ENCODE measurements at places on chromosomes 3 and 15.

GRCh38 chr15:40265355-40265754, 17.5 kb downstream of the ANKRD63 start:
- DNase-seq, result no peak

- no peak for DNase-seq
These were observed 3.6 kb upstream of the IGDCC4 start for GRCh38 chr15:65426216-65426853.

DNA sequence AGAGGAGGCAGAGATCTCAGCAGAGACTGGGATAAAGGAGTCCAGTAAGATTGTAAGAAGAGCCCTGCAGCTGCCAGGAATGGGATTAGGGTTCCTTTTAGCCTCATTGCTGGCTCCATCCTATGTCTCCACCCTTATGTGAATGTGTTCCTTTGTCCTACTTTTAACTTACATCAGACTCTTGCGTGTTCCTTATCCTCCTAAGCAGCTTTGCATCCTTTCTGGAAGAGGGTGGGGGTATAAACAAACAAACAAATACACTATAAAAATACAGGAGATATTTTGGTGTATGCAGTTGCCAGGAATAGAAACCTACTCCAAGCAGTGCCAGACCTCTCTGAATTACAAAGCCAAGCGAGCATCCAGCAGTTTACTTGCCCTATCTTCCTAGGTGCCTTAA, 194.7 kb downstream of the ADAMTS9 start:
- no peak for DNase-seq

DNA sequence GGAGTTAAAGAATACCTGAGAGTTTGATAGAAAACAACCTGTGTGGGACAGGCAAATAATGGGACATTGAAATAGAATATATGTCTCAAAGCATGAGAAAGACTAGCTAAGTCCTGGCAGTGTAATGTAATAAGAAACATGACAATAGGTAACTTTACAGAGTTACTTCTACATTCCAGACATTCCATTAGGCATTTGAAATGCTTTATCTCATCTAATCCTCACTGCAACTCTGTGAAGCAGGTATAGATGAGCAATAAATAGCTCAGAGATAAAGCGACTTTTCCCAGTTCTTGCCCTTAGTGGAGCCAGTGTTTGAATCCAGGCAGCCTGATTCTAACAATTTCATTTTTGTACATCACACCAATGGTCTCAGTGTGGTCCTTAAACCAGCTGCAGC, 76.8 kb downstream of the CPNE4 start:
- no peak for DNase-seq

DNA sequence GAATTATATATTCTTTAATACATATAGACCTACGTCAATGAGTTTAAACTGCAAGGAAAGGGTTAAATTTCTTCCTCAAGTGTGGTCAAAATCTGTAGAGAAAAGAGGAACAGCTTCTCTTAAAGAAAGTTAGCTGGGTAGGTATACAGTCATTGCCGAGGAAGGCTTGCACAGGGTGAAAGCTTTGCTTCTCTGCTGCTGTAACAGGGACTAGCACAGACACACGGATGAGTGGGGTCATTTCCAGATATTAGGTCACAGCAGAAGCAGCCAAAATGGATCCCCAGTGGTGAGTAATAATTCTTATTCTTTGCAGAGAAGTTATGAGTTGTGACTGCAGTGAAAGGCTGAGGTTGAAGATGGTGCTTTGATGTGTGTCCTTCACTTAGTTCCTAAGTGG, at the start of gene CD86:
TSS of gene CD86 (plus strand) at position 148 of the 400 bp plus-strand sequence. CDS start at position 276, 128 bp downstream.
- peak; percentile 39 for DNase-seq

DNA sequence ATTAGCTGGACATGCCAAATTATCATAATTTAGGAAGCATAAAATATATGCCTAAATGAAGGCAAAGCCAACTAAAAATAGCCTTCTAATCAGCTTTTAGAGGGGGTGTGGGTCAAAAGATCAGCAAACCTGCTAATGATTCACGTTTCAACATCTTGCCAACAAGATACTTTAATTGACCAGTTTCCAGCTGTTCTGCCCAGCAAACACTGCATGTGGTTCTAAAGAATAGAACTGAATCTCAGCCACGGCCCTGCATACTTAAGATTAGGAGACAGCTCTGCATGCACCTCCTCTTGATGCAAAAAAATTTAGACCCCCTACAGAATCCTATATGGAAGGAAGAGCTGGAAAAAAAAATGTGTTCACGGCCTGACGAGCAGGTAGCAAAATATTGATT, 500.5 kb downstream of the TBL1XR1 start:
- no peak for DNase-seq

GRCh38 chr3:53671192-53671960, 174.8 kb downstream of the CHDH start:
- no peak for DNase-seq

DNA sequence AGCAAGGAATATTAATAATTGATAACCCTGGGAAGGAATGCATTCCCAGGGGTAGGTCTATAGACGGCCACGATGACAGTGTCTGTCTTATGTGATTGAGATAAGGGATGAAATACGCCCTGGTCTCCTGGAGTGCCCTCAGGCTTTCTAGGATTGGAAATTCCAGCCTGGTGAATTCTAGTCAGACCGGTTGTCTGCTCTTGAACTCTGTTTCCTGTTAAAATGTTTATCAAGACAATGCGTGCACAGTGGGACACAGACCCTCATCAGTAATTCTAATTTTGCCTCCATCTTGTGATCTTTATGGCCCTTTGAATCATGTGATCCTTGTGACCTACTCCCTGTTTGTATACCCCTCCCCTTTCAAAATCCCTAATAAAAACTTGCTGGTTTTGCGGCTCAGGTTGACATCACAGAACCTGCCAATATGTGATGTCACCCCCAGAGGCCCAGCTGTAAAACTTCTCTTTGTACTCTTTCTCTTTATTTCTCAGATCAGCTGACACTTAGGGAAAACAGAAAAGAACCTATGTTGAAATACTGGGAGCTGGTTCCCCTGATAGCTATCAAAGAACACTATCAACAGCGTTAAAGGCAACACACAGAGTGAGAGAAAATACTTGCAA, 183.3 kb downstream of the PDE8A start:
- DNase-seq, result no peak

GRCh38 chr15:81948222-81948621, 97.6 kb downstream of the MEX3B start:
- DNase-seq, result no peak

DNA sequence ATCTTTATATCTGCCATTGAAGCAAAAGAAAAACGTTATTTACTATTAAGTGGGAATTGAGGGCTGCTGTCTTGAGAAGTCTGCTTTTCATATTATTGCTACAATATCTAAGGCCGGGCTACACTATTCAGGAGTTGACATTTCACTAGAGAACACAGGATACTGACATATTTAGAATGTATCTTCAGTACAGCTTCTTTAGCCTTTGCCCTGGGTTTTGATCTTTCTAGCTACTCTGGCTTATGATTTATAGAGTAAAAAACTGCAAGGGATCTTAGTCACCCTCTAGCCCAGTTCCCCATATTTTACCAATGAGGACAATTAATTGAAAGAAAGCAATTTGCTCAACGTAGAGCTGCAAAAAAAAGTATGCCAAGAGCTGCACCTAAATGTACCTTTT, 307.4 kb upstream of the DPPA4 start:
- DNase-seq, result no peak

GRCh38 chr3:111666041-111666735, 71.0 kb upstream of the ZBED2 start:
- no peak for DNase-seq

DNA sequence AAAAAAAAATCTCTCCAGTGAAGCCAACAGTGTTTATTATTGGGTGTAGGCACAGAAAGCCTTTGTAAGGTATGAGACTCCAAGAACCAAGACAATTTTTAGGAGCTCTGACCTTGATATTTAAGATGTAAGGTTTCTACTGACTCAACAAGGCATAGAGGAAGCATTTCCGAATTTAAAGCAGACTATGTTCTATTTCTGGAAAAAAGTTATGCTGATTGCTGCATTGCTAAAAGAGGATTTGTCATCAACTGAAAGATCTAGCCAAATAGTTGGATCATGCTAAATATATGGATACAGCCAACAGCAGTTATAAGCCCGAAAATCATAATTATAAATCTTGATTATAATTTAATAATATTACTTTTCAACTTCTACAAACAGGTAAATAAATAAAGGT, 53.3 kb upstream of the MELTF start:
- no peak for DNase-seq

GRCh38 chr3:12479919-12480427, 4.3 kb upstream of the TSEN2 start:
- peak; percentile 82 for DNase-seq

DNA sequence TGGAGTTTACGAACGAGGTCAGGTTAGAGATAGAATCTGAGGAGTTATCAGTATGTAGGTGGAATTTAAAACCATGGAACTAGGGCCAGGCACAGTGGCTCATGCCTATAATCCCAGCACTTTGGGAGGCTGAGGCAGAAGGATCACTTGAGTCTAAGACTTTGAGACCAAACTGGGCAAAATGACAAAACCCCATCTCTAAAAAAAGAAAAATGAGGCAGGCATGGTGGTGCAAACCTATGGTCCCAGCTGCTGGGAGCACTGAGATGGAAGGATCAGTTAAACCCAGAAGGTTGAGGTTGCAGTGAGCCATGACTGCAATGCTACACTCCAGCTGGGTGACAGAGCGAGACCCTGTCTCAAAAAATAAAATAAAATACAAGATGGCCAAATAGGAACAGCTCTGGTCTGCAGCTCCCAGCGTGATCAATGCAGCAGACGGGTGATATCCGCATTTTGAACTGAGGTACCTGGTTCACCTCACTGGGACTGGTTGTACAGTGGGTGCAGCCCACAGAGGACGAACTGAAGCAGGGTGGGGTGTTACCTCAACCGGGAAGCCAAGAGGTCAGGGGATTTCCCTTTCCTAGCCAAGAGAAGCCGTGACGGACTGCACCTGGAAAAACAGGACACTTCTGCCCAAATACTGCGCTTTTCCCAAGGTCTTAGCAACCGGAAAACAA, 33.3 kb downstream of the ZMAT3 start:
- no peak for DNase-seq

- no peak for DNase-seq
These were observed 66.7 kb downstream of the TRAK1 start for GRCh38 chr3:42157540-42158538.

GRCh38 chr15:93070132-93070531, 18.9 kb downstream of the RGMA start:
- DNase-seq, result no peak

- DNase-seq, result no peak
These were observed 22.8 kb downstream of the PTH1R start for GRCh38 chr3:46900356-46900755.

DNA sequence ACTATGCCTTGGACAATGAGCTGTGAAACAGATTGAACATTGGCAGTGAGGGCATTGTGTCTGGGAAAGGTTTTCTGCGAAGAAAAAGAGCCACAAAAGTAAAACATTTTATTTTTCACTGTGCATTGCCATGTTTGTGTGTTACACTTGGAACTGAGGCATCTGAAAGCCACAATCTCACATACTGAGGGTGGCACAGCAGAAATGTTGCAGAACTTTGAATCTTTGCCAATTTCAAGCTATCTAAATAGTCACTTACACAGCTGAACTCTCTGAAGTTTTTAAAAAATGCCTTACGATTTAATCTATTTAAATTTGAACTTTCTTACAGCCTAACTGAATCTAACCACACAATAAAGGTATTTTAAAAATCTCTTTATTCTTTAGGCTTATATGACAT, 154.1 kb upstream of the GRM7 start:
- no peak for DNase-seq

DNA sequence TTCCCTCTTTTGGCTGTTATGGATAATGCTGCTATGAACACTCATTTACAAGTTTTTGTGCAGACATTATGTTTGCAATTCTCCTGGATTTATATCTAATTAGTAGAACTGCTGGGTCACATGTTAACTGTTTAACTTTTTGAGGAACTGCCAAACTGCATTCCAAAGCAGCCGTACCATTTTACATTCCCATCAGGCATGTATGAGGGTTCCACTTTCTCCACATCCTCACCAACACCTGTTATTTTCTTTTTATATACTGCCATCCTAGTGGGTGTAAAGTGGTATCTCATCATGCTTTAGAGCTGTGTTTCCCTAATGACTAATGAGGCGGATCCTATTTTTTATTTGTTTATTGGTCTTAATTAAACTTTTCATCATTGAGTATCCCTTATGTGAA, 9.2 kb downstream of the KPNA4 start:
- no peak for DNase-seq

DNA sequence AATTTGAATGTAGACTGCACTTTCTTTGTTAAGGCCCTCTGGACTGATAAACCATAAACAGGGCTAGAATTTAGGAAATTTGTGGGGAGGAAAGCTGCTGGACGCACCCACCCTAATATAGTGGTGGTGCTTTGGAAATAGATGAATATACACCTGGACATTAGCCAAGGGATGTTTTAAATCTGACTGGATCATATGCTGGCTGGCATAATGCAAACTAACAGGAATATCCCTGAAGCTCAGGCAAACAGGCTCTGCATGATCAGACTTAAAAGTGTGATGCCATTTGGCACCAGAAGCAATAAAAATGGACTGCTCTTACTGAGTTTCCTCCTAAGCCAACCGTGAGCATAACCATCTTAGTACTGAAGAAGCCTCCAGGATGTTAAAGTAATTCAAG, 465.8 kb upstream of the ROBO1 start:
- no peak for DNase-seq

- DNase-seq, result no peak
These were observed 180.5 kb downstream of the THSD4 start for GRCh38 chr15:71295603-71296314.

DNA sequence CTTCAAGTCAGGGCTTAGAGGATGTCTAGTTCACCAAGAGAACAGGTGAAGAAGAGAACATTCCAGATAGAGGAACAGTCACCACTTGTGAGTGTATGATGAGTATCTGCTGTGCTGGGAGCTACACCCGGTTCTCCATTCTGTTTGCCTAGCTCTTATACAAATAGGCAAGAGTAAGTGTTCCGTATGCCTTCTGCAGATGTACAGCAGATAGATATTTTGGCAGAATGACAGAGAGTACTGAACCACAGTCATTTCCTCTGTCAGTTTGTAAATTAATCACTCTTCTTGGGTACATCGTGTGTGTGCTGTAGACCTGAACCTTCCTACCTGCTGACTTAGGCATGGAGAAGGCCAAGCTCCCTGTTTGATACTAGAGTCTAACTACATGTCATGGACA, 108.3 kb upstream of the CTDSPL start:
- no peak for DNase-seq

Data from germinal center (tissue), 1 donor.